ENCODE measurements at places on chromosomes 13 and 19.
A peak's percentile ranks its signal among the peaks of the same experiment; 100 is the strongest.

DNA sequence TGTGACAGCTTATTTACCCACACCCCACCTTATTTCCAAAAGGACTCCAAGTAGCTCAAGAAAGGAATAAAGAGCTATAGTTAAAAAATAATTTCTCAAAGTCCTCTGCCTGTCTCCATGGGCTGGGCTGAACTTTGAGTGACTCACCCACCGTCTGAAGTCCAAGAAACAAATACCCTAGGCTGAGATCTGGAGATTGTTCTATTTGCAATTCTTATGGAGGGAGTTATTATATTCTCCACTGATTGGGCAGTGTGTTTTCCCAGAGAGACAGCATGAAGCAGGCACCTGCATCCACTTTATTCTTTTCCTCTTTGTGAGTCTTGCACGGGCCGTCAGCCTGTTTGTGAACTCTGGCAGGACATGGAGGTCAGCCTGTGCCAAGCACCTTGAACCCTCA lies 63.2 kb downstream of the SHISA2 start:
- no peak for DNase-seq

- DNase-seq: no peak
Observed at GRCh38 chr19:44111910-44112463, 1.2 kb upstream of the ZNF225 start.

GRCh38 chr13:98435376-98435775 lies 141.5 kb downstream of the STK24 start:
- no peak for DNase-seq

GRCh38 chr13:35629026-35629425 lies 152.5 kb upstream of the MAB21L1 start:
- no peak for DNase-seq

- no peak for DNase-seq
Observed at GRCh38 chr19:41219924-41220567, 1.0 kb downstream of the AXL start.

- no peak for DNase-seq
Observed at GRCh38 chr19:51535535-51535934, 4.1 kb upstream of the SIGLEC6 start.

- DNase-seq: no peak
Observed at GRCh38 chr13:98847780-98848179, 95.3 kb upstream of the SLC15A1 start.

GRCh38 chr13:109387471-109387870 lies 398.9 kb downstream of the IRS2 start:
- no peak for DNase-seq

DNA sequence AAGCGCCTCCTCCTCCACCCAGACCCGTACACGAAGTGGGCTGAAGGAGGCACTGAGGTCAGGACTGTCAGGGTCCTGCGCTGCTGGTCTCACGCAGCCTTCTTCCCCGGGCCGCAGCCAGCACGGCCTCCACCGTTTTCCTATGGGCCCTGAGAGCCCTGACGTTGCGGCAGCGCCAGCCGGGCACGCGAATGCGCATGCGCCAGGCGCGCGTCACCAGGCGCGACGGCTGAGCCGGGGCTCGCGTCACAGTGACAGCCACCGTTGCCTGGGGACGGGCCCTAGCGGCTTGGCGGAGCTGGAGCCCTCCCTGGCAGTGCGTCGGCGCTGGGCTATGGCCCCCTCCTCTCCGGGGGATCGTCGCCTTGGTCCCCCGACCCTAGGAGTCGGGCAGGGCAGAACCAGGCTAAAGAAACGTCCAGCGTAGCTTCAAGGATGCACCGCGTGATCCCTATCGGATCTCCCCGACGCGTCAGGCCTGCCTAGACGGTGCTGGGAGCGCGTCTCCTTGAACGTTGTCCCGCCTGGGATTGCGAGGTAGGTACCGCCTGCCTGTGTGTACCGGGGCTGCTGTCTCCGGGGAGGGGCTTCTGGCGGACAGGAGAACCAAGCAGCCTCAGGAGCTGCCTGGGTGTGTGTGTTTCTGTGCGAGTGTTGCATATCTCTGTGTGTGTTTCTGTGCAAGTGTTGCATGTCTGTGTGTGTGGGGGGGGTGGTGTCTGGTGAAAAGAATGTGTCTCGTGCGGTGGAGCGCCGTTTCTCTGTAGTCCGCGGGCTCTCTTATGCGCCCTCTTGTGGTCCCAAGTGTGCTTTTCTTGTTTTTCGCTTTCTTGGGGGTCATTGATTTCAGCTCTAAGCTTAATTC lies 43.2 kb downstream of the ZNF571 start:
- DNase-seq: no peak

DNA sequence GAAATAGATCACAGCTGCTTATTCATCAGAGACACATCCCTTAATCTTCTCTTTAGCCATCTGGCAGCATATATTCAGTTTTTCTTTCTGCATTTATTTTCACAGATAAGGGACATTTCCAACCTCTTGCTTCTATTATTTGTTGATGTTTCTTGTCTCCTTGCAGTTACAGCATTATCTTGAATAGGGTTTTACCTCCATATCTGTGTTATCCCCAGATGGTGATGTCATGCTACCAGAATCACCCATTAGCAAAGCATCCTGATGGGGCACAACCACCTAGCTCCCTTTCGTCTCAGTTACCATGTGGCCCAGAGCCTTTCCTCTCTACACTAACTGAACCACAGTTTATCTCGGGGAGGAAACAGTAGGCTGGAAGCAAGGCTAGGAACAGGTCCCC lies 483.9 kb downstream of the FOXO1 start:
- DNase-seq: no peak

DNA sequence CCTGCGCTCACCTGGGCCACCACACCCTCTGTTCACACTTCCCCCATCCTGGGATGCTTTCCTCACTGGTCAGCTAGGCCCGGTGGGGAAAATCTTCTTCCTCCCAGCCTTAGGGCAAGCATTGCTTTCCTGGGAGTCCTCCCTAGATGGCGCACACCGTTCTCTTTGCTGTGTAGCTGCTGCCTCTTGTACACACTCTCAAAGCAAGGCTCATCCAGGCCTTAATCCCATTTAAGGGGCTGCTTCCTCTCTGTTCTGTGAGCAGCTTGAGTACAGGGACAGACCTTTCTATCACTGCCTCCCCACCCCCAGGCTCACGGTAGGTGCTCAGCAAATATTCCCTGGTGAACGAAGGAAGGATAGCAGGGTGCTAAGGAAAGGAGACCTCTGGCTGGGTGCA lies 11.1 kb downstream of the SLC7A10 start:
- no peak for DNase-seq

- DNase-seq: no peak
Observed at GRCh38 chr13:107585469-107586180, 629.7 kb downstream of the LIG4 start.

DNA sequence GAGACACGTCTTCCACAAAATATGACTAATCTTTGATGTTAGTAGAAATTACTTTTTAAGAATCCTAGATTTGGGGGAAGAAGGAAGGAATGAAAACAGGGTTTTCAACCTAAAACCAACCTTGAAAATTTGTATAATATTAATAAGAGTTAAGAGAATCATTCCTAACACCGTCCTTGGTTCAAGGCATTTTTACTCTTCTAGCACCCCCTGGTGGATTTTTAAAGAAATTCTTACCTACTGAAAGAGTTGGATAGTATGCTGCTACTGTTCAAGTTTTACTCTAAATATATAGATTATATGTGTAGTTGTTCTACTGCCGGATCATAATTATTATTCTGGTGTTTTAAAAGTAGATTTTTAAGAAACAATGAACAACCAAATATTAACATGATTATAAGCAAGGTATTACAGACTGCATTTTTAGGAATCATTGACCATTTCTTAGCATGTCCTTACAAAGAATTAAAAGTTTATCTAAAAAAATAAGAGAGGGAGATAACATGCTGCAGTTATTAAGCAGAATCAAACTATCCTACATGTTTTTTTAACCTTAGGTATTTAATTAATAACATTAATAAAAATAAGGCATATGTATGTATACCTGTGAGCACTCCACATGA lies 7.4 kb upstream of the SLITRK6 start:
- peak; percentile 4 for DNase-seq

DNA sequence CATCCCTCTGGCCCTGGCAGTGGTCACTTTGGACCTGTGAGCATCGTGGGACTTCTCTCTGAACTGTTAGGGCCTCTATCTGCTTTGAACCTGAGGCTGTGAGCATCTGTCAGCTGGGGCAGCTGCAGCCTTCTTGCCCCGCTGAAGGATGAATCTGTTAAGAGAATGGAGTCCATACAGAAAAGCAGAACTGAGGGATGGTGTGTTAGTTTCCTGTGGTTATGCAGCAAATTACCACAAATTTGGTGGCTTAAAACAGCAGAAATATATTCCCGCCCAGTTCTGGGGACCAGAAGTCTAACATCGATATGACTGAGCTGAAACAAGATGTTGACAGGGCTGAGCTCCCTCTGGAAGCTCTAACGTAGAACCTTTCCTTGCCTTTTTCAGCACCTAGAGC lies 1.6 kb upstream of the ZNF497 start:
- no peak for DNase-seq

- no peak for DNase-seq
Observed at GRCh38 chr13:71054358-71054757, 812.6 kb downstream of the DACH1 start.

DNA sequence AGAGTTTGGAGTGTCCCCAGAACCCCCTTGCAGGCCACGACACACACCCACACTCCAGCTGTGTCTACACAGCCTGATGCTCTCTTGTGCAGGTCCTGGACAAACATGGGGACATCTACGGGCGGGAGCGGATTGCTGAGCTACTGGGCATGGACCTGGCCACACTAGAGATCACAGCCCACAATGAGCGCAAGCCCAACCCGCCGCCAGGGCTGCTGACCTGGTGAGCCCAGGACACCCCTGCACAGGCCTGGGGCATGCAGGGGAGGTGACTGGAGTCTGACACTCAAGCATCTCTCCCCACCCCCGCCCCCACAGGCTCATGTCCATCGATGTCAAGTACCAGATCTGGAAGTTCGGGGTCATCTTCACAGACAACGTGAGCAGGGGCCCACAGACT lies 39.9 kb downstream of the MAP4K1 start:
- DNase-seq: no peak

DNA sequence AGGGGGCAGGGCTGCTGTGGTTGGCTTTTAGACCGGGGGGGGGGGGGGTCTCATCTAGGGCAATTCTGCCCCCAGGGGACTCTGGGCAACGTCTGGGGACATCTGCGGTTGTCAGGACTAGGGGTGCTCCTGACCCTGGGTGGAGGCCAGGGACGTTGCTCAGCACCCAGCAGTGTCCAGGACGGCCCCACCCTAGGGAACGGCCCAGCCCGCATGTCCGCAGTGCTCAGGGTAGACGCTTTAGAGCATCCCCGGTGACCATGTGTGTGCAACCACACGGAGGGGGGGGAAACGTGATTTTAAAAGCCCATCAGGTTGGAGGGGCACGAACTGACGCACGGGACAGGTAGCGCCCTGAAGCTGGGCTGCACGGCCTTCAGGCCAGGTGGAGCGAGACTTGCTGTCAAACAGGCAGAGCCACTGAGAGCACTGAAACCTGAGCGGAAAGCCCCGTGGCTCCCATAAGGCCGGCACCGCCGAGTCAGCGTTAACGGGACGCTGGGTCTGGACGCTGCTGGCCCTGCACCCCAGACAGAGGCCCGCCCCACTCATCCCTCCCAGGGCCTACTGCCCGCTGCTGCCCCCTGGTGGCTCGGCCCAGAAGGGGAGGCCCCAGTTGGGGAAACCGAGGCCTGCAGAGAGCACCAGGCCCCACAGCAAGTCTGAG lies 8.3 kb downstream of the CACTIN start:
- DNase-seq: no peak

DNA sequence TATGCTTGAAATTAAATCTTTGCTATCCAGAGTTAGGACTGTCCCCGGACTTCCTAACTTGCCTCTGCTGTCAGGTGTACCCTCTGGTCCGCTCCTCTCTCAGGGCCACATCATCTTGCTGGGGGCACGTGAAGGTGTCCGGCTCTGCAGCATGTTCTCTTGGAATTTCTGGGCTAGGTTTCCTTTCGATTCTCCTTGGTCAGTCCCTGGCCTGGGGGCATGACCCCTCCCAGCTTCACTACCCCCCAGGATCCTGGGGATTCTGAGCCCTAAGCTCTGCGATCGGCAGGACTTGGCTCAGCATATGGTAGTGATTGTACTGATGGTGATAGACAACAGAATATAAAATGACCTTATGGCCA lies 5.1 kb upstream of the GPI start:
- no peak for DNase-seq

GRCh38 chr13:28357911-28358433 lies 137.0 kb downstream of the FLT1 start:
- DNase-seq: no peak

GRCh38 chr19:10855879-10856522 lies 7.8 kb downstream of the C19orf38 start:
- no peak for DNase-seq

Data from NCI-H2107 (cell line).